ENCODE measurements at places on chromosomes 16 and 17. TPM values are rescaled to one million over a fixed set of nuclear protein-coding genes. Genes with fewer than 3 reads are reported as not detected.

The OR3A2 gene
- total RNA-seq = 0.32 TPM

The NPIPB13 gene
- total RNA-seq = 1.7 TPM

The RANBP10 gene
- 4.5 TPM for total RNA-seq

The NLK gene
- 11.3 TPM for total RNA-seq

The ITGA3 gene
- 22.2 TPM for total RNA-seq

The CDRT15L2 gene
- total RNA-seq = not detected

The RAB26 gene
- total RNA-seq = 5.5 TPM
